Peyer's patch (tissue), 4 donors: ENCODE measurements at places on chromosomes 16 and 17. TPM values are rescaled to one million over a fixed set of nuclear protein-coding genes. Genes with fewer than 3 reads are reported as not detected.

GRCh38 chr16:68902003-68902968 is 59.0 kb downstream of the TANGO6 start:
- no peak for DNase-seq

DNA sequence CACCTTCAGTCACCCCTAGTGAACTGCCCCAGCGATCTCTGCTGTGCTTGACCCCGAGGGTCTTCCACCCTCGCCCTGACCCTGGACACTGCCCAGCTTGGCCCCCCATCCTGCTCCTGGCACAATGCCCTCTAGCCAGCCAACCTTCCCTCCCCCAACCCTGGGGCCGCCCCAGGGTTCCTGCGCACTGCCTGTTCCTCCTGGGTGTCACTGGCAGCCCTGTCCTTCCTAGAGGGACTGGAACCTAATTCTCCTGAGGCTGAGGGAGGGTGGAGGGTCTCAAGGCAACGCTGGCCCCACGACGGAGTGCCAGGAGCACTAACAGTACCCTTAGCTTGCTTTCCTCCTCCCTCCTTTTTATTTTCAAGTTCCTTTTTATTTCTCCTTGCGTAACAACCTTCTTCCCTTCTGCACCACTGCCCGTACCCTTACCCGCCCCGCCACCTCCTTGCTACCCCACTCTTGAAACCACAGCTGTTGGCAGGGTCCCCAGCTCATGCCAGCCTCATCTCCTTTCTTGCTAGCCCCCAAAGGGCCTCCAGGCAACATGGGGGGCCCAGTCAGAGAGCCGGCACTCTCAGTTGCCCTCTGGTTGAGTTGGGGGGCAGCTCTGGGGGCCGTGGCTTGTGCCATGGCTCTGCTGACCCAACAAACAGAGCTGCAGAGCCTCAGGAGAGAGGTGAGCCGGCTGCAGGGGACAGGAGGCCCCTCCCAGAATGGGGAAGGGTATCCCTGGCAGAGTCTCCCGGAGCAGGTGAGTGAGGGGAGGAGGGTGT is at the start of gene TNFSF13:
TNFSF13 (plus strand) TSS at position 207 of the 776 bp plus-strand sequence; CDS start at position 497, 290 bp downstream.
- DNase-seq, result peak; percentile 39

- DNase-seq, result no peak
Observed at GRCh38 chr16:56362057-56362655, 63.2 kb downstream of the AMFR start.

DNA sequence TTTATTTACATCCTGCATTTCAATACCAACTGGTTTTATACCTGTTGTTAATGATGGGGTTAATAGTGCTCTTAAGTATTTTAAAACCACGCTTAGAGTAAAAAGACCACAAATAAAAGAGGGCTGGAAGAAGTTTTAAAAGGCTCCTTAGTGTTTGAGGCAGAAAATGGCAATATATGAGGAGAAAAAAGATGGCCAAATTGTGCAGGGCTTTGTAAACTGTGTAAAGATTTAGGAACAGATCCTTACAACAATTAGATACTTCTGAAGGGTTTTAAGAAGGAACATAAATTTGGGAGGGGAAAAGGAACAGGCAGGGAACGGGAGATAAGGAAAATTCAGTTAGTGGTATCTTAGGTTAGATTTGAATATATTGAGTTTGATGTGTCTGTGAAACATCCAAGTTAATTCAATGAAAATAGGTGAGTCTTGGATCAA is 12.7 kb downstream of the CDC27 start:
- DNase-seq, result no peak

- no peak for DNase-seq
Observed at GRCh38 chr17:37604556-37604955, 4.7 kb downstream of the SYNRG start.

The ANKFN1 gene
- 0.95 TPM for total RNA-seq

GRCh38 chr17:52227926-52228325 is 69.4 kb upstream of the CA10 start:
- DNase-seq, result no peak

DNA sequence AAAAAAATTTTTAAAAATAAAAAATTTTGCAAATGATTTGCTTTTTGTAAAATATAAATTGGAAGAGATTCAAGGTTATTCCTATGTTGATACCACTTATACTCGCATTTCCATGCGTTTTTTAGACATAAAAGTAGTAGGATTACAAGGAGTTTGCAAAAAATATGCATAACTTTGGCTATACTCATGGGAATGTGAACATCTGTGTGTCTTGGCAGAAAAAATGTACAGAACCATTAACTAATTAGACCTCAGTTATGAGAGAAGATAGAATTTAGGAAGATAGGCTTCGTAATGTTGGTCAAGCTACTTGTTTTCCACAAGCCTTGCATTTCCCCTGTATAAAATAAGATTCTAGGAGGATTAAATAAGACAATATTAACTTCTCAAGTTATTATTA is 61.1 kb upstream of the VPS4A start:
- DNase-seq, result no peak

- DNase-seq, result no peak
Observed at GRCh38 chr17:21010705-21011596, 31.9 kb downstream of the USP22 start.

- no peak for DNase-seq
Observed at GRCh38 chr17:19771971-19772630, 24.0 kb upstream of the ALDH3A1 start.

DNA sequence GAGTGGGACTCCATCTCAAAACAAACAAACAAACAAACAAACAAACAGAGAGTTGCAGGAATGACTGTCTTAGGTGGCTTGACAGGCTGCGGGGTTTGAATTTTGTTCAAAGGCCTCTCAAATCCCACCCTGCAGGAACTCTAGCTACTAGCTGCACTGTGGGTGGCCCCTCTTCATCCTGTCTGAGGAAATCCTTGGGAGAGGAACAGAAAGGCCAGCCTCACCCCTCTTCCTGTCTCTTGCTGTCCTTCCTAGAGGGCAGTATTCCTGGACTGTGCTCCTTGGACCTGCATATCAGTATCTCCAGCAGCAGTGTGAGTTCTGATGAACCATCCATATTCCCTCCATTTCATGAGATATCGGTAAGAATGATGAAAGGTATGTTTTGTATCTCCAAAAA is 2.0 kb upstream of the CCDC92B start:
- no peak for DNase-seq

The CETP gene
- not detected for total RNA-seq

The TBC1D3I gene
- total RNA-seq, result 0.80 TPM

The LGALS9B gene
- total RNA-seq, result 2.1 TPM

DNA sequence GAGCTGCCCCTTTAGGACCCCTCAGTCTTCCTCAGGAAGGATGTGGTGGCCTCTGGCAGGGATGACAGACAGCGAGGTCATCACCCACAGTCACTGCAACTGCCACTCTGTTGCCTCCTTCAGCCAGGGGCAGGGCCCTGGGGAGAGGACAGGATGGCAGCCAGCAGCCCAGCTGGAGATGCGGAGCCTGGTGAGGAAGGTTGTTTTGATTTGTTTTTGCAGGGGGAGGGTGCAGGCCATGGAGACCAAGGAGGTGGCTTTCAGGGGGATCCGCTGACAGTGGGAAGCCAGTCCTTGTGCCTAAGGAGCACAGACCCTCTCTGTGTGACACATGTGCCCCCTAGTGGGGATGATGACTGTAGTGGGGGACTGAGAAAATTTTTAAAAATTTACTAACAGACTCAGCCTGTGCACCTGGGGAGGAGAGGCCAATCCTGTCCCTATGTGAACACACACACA is 7.4 kb downstream of the PRCD start:
- DNase-seq, result peak; percentile 84

DNA sequence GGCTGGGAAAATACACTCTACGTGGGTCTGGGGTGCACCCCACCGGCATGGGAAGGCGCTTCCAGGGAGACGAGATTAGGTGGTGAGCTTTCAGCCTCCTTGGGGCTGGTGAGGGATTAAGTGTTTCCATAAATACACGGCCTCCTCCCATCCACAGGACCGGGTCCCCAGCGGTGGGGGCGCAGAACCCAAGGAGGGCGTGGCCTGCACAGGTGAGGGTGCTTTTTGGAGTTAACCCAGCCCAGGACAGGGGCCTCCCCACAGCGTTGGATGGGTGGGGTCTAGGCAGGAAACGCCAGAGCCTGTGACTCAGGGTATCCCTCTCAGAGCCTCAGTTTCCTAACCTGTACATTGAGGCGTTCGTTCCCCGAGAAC is 1.1 kb downstream of the C16orf74 start:
- DNase-seq, result no peak

- DNase-seq, result peak; percentile 60
Observed at GRCh38 chr17:33725675-33726271, 432.7 kb upstream of the ASIC2 start.

The ATAD5 gene
- total RNA-seq, result 14.0 TPM

- no peak for DNase-seq
Observed at GRCh38 chr16:77434530-77435271, at the start of gene ADAMTS18. Gene ADAMTS18 (minus strand): TSS chr16:77435034. CDS start chr16:77434695, 339 bp downstream.

GRCh38 chr17:83147280-83147679 is 67.9 kb downstream of the METRNL start:
- no peak for DNase-seq
